Right ventricle myocardium superior (tissue), 1 donor: ENCODE measurements at places on chromosomes 12 and 14. TPM values are rescaled to one million over a fixed set of nuclear protein-coding genes. Genes with fewer than 3 reads are reported as not detected.

DNA sequence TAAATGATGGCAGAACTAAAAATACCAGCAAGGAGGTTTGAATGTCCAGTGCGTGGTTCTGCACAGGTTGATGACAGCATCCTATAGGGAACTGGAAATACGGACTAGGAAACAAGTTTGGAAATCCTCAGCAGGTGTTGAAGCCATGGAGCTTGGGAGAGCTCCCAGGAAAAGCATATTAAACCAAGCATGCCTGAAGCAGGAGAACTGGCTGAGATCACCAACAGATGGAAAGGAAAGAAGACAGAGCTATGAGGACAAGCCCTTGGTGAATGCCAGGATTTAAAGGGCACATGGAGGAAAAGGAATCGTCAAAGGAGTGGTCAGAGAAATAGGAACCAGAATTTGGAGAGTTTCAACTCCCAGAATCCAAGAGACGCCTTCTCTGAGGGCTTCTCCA is 21.2 kb upstream of the ELK3 start:
- DNase-seq: no peak

DNA sequence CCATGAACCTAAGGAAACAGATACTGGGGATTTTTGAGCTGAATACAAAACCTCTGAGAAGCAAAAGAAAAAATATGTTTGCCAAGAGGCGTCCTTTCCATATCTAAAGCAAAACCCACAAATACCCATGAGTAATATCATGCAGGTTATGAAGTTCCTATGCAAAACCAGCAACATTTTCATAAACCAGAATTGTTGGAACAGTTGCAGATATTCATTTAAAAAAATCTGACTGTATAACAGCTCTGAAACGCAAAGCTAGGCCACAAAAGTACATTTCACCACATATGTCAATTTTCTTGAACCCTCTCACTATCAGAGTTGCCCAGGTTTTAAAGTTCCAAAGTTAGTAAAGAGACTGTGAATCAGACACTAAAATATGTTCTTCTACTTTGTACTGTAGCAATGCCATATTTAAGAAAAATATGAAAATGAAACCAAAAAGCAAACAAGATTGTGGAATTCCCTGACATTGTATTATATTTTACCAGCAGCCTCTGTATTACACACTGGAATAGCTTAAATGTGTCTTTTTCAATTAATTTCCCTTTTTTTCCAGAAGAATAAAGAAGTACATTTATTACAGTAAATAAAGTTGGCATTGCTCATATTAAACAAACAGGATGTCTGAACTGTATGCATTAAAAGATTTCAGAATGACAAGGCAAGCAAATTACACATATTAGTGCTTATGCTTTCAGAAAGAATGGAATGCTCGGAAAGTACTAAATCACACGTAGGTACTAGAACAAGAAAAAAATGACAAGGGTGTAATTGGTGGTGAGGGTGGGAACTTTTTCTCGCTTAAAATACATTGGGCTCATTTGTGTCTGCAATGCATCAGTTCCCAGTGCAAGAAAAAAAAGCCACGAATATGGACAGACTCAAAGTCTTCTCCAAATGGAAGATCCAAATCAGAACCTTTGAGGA is 33.6 kb upstream of the HIF1A start:
- no peak for DNase-seq

- DNase-seq: no peak
These were observed 51.2 kb upstream of the AEBP2 start for GRCh38 chr12:19388131-19388549.

Gene FAM90A1
- total RNA-seq: not detected

Gene TMCC3
- 1.5 TPM for total RNA-seq

Gene DCN
- 800 TPM for total RNA-seq

Gene CLEC12A
- total RNA-seq: 7.8 TPM
